ENCODE measurements at places on chromosomes 2 and 18.

DNA sequence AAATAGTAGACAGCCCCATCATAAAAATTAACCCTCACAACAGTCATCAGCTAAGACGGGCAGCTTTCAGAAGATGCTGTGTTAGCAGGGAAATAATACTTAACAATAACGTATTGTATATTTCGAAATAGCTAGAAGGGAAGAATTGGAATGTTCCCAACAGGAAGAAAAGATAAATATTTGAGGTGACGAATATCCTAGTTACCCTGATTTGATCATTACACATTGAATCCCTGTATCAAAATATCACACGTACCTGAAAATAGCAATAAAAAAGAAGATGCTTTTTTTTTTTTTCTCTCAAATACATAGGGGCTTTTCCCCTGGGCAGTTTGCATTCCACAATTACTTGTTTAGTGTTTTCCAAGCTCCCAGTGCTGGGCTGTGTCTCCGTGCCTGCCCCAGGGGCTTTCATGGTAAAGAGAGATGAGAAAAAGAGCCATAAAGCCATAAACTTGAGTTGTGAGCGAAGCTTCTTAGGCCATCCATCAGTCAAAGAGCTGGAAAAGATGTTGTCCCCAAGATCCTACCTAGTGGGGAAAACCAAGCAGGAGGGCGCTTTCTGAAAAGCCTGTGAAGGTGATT lies 183.0 kb upstream of the REV1 start:
- DNase-seq: no peak

DNA sequence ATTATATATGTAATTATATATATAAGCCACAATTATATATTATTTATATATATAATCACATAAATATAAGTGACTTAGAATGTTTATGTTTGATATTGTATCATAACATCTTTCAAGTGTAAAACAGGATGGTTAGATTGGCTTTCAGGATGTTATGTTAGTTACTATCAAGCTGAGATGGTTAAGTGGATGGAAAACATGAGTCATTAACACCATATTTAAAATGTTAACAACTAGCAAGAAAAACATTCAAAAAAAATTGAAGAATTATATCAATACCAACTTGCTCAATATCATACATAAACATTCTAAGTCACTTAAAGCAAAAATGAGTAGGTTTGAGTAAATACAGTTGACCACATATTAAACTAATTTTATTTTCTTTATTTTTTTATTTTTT lies 21.8 kb upstream of the RAB27B start:
- no peak for DNase-seq

- no peak for DNase-seq
Observed at GRCh38 chr2:60827369-60827768, 54.0 kb upstream of the REL start.

DNA sequence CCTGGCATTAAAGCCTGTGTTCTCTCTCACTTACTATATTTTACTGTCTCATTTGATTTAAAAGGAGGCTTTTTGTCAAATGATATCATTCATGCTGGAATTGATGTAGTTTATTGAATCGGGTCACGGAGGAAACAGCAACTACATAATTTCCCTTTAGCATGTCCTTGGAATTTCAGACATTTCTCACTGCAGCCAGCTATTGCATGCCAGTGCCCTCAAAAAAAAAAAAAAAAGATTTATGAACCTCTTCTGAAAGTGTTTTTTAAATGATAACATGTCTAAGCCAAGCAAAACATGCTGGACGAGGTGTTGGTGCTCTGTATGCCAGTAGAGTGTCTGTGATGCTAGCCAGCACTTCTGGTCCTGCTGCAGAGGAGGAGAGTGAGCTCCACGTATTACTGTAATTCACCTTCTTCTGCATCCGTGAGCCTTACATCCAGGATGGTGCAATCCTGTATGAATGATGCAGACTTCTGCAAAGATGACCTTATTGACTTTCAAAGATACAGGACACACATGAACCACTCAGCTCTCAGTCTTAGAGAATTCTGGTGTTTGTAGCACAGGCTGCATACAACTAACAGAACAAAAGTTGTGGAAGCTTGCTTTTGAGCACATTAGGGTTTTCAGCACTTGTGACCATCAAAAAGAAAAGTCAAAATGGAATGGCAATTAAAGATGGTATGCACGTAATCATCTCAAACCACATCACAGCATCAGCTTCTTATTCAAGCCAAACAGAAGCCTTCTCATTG lies 31.1 kb downstream of the UGP2 start:
- DNase-seq: no peak

- DNase-seq: peak; percentile 95
Observed at GRCh38 chr2:48248251-48248933, 281.6 kb upstream of the STON1 start.

DNA sequence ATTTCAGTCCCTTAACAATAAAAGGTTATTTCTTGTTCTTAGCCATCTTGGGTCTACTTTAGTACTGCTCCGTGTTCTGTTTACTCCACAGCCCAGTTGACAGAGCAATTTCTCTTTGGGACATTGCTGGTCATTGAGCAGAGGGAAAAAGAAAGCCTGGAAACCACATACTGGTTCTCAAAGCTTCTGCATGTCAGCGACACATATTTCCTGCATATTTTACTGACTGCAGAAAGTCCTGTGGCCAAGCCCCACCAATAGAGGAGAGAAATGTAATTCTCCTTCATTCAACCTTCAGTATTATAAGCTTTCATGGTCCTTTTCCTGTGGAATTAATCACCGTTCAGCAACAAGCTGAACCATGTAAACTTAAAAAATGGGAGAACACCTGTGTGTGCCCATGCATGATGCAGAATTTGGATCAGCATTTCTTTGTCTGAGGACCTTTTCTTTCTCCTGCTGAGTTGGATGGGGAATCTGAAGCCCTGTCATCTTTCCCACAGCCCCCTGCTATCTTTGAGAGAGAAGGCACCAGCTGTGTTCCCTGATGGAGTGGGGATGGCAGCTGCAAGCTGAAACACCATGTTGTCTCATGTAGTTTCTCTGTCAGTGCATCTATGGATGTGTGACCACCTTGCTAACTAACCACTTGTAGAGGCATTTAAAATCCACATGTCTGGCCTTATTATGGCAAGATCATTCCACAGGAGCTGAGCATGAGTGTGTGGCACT lies 431.6 kb downstream of the MEIS1 start:
- no peak for DNase-seq

DNA sequence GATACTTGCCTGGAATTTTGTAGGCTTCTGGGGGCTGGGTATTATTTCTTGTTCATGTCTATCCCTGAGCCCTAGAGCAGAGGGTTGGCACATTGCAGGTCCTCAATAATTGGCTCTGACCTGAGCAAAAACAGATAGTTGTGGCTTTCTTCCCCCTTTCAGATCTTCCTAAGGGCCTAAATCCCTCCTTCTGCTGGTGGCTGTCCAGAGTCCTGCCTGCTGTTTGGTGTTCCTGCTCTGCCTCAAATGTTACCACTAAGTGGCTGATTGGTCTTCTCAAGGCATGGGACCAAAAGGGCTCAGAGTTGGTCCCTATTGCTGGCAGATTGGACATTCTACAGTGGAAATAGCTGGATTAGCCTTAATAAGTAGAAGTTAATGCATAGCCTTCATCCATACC lies 1.1 kb upstream of the CRYGB start:
- peak; percentile 28 for DNase-seq

DNA sequence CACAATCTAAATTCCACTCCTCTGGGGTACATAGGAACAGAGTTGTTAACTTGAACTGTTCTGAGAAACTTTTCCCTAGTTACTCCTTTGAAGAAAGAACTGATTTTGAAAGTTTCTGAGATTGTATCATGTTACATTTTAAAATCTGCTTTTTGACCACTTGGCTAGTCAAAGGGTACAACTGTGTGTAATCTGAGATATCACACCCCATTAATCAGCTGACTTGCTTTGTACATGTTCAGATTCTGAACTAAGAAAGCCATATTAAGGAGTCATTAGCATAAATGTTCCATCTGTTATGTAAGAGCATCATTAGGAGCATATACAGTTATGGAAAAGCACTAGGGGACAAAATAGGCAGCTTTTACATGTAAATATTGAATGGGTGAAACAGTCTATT lies 3.8 kb upstream of the WDR35 start:
- DNase-seq: no peak

DNA sequence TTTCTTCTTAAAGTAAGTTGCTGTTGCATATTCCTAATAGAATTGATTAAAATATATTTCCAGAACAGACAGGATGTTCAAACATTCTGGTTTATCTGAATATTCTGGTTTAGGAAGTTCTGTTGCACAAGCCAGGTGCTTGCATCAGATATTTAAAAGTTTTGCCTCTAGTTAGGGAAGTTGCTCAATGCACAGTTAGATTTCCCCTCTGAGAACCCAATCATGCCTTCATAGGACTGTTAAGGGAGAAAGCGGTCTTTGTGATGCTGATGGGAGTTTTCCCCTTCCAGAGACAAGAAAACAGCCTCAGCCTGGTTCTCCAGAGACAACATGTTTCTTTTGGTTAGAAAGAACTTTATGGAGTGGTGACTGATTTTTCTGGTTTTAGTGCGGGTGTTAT lies 65.6 kb upstream of the REV1 start:
- DNase-seq: no peak

DNA sequence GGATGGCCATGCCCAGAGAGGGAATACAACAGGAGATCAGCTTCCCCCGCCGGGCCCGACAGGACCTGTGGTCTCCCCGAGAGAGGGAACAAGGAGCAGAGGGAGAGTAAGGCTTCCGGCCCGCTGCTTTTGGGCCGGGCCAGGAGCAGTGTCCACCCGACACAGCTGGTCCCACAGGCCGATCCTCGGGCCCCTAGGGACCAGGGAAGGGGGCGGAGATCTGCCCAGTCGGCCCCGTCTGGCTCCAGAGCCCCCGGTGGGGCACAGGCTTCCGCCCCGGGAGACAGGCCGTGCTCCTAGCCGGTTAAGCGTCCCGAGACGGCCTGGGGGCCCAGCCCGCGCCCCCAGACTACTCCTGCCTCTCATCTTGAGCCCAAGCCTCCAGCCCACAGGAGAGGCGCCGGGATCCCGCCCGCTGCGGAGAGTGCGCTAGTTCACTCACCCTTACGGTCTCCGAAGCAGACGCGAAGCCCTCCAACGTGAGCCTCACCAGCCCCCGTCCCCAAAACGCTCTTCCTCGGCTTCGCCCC lies at the start of gene MCFD2:
TSS of gene MCFD2 (minus strand) at position 526 of the 530 bp plus-strand sequence. CDS start 6,635 bp downstream, outside the sequence.
- DNase-seq: no peak

GRCh38 chr2:15169326-15170069 lies 391.6 kb downstream of the NBAS start:
- DNase-seq: peak; percentile 74

DNA sequence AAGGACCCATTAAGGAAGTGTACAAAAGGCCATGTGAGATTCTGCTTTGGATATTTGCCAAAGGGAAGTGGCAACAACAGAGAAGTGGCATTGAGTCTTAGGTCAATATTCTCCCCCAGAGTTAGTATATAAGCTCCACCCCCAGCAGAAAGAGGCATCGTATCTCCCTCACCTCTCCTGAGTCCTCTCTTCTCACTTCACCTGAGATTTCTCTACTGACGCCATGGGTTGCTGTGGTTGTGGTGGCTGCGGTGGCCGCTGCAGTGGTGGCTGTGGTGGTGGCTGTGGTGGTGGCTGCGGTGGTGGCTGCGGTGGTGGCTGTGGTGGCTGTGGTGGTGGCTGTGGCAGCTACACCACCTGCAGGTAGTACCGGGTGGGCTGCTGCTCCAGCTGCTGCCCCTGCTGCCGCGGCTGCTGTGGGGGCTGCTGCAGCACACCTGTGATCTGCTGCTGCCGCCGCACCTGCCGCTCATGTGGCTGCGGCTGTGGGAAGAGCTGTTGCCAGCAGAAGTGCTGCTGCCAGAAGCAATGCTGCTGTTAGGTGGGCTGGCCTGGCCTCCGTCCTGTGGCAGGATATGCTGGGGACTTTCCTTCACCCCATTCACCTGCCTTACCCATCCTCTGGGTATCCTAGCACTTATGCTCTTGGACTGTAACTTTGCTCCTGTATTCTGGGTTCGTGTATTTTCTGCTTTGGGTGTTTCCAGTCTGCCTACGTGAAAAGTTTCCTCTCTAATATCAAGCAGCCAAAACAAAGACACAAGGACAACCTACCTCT lies 5.9 kb downstream of the SCYGR3 start:
- DNase-seq: no peak

DNA sequence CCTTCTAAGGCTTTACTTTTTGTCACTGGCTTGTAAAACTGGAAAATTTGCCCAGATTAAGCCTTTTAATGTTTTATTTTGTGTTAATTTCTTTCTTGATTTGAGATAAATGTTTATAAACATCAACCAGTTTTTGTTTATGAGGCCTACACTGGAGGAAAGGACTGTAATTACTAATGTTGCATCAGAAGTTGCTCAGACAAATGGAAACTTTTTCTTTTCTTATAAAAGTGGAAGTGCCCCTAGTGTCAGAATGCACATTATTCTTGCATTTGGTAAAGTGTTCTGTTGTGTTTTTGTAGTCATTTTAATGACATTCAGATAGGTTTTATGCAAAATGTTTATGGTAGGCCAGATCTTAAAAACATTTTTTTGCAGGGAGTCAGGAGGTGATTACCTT lies 25.3 kb downstream of the LCLAT1 start:
- DNase-seq: no peak

DNA sequence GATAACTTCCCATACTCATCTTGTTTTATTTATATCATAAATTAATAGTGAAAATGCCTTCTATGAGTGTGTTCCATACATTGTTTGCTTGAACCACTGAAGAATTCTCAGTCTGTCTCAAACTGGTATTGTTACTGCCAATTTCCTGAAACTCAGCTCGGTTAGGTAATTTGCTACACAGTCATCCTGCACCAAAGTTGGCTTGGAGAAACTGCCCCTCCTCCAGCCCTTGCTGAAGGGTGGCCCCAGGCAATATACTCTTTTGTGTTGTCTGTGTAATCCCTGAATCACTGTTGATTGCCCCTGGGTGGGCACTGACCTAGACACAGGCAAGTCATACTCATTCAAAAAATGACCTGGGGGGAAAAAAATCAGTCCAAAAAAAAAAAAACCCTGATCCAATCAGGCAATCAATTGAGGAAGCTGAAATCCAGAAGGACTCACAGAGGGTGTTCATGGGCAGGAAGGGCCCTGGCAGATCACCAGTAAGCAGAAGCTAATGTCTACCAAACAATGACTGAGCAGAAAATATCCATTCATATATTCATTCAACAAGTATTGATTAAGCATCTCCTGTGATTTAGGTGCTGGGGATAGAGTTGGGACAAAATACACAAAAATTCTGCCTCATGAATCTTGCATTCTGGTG lies 3.8 kb upstream of the SESTD1 start:
- DNase-seq: peak; percentile 65

All from mesendoderm (in vitro differentiated cells).